ENCODE measurements at places on chromosomes 7 and 10. TPM values are rescaled to one million over a fixed set of nuclear protein-coding genes. Genes with fewer than 3 reads are reported as not detected.

GPR15LG gene
- not detected for total RNA-seq

DNAJC2 gene
- total RNA-seq: 6.5 TPM

ABCB1 gene
- 20.4 TPM for total RNA-seq

ANKRD22 gene
- not detected for total RNA-seq

SLC18A3 gene
- total RNA-seq: 0.13 TPM

CALHM3 gene
- not detected for total RNA-seq

COL1A2 gene
- 988 TPM for total RNA-seq

CYP2C19 gene
- total RNA-seq: not detected

GATA3 gene
- 0.76 TPM for total RNA-seq

CABCOCO1 gene
- total RNA-seq: 1.5 TPM

ZNF503 gene
- total RNA-seq: 25.1 TPM

EIF5AL1 gene
- total RNA-seq: 0.49 TPM

MCMBP gene
- total RNA-seq: 36.1 TPM

DRGX gene
- total RNA-seq: not detected

PWWP2B gene
- total RNA-seq: 18.0 TPM

SEPHS1 gene
- 44.7 TPM for total RNA-seq

SPDYE5 gene
- not detected for total RNA-seq

ABLIM1 gene
- total RNA-seq: 33.1 TPM

FANK1 gene
- 2.9 TPM for total RNA-seq

PARD3 gene
- total RNA-seq: 44.6 TPM

TMEM184A gene
- 4.4 TPM for total RNA-seq

ZNF488 gene
- 0.25 TPM for total RNA-seq

NOS3 gene
- total RNA-seq: 2.0 TPM

ASZ1 gene
- total RNA-seq: not detected
